Stimulated activated CD4-positive, alpha-beta T cell treated with anti-CD3 and anti-CD28 coated beads, TNF-alpha, amount 100 ng/mL, for 4 hours (primary cell): ENCODE measurements at places on chromosomes 3 and 15.

DNA sequence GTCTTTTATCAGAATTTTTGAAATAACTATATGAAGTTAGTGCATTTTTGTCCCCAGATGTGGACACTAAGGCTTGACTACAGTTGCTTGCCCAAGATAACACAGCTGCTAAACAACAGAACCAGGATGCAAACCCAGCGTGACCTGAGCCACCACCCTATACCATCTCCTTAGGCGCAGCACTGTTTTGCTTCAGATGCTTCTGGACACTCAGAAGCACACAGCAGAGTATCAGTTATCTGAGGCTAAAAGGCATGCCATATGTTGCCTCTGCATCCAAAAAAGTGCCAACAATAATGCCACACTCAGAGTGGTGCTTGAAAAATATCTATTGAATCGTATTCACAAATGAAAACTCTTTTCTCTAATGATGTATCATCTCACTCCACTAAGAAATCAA, 24.5 kb downstream of the KCNMB2 start:
- no peak for DNase-seq

DNA sequence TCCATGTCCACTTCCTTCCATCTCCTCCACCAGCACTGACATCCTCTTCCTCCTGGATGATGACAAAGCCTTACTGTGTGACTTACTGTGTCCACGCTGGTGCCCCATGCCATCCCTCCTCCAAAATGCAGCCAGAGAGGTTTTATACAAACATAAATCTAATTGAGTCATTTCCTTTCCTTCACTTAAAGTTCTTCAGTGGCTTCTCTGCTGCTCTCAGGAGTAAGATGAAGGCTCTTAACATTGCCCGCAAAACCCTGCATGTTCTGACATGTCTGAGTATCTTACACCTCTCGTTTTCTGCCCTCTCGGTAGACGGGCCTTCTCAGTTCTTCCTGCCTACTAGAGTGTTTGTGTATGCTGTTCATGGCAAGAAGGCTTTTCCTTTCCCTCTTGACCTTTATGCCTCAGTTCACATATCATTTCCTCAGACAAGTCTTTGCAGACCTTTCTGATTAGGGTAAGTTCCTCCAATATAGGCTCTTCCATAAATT, 175.5 kb downstream of the CFAP20DC start:
- DNase-seq: no peak

GRCh38 chr3:55826731-55827496, 339.8 kb upstream of the WNT5A start:
- no peak for DNase-seq

- no peak for DNase-seq
Observed at GRCh38 chr3:66991459-66991858, 6.6 kb upstream of the KBTBD8 start.

DNA sequence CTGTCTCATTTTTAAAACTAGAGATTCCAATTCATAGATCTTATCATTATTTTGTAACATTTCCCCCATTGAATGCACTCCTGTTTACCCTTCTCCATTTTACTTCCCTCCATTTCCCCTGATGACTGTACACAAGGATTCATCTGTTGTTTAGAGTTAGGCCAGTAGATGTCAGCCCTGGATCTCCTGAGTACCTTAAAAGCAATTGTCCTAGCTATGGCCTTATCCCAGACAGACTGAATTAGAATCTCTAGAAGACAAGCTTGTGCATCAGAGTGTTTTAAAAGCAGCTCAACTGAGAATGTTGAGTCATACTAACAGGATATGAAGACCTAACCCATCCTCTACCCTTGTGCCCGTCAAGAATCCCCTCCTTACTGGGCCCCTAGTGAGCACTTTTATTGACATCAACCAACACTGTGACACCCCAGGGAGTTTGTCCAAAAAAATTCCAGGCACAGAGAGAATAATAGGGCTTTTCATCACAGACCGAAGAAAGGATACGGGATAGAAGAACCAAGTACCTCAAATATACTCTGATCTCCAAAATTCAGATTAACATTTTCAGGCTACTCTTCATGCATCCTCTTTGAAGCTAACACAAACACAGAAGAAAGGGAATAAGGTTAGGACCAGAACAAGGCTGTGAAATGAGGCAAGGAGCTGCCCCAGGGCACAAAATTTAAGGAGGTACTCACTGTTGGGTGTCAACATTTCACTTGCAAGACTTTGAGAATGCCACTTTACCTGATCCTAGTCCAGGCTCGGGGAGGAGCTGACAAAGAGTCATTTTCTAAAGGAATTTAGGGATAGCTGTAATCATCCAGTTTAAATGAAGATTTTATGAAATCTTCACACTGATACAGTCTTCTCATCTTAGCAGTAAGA, 17.1 kb downstream of the ZBED2 start:
- DNase-seq: no peak

DNA sequence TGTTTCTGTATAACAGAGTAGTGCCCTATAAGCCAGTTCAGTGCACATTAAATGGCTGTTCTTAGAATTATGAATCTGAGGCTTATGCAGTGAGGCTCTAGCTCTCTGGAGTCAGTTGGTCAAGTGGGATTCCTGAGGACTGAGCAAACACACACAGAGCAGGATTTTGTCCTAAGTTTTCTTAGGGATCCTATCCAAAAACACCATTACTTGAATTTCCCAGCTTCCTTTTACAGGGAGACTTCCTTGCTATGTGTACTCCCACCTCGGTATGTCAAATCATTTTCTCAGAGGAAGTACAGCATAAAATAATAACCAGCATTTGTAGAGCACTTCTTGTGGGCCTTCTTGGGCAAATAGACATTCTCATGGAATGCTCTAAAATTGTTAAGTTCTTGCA, 63.1 kb upstream of the GOLGA6B start:
- DNase-seq: no peak

GRCh38 chr3:187098923-187099512, 40.3 kb downstream of the RPL39L start:
- DNase-seq: no peak

DNA sequence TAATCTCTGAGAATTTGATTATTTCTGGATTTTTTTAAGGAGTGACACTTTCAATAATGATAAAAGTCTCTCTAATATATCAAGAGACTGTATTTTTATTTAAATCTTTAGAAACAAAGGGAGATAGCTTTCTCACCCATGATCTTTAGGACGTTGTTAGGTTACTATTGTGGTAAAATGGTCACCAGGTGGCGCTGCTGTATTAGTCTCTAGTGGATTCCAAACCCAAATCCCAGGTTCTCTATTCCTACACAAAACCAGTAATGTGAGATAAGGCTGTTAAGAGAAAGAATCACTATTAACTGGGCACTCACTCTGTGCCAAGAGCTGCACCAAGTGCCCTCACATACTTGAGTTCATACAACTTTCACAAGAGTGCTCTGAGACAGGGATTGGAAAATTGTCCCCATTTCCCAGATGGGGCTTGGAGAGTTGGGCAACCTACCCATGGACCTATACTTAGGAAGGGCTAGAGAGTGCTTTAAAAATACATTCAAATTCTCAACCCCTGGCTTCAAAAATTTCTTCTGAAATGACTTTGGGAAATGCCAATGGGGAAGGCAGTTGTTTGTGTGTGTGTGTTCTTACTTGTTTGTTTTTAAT, 593.4 kb upstream of the TGFBR2 start:
- DNase-seq: peak; percentile 2

GRCh38 chr15:44186705-44187104, 8.4 kb downstream of the FRMD5 start:
- no peak for DNase-seq

DNA sequence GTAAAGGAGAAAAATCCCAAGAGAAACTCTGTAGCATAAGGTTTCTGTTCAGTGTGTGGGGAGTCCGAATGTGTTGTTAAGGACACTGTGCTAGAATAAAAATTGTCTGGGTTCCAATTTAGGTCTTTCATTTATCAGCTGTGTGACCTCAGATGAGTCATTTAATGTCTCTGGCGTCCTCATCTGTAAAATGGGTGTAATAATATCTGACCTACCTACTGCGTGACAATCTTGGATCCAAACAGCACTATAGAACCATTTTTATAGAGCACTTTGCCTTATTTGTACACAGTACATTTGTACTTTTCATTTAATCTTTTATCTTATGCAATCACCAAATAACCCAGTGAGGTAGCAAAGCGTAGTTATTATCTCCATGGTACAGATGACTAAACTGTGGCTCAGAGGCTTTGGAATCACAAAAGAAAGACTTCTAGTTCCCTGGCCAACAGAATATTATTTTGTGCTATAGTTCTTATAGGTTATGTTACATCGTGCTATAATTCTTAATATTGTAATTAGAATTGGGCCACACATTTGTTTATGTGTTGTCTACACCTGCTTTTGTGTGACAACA, 46.6 kb upstream of the TNIK start:
- no peak for DNase-seq

DNA sequence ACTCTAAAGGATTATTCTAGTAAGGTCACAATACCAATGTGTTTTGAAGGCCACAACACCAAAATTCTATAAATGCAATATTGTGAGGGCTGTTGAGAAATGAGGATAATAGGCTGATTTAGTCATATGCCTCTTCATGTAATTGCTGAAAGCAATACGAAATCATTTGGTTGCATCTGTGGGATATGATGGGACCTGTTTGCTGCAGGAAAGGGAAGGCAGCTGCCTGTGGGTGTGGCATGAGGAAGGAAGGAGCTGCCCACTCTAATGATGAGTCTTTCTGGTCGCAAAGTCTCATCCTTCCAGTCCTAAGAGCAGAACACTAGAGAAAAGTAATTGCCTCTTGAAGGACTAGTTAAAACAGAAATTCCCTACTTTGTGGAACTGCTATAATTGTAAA, 245.3 kb upstream of the ZPLD1 start:
- DNase-seq: no peak

GRCh38 chr3:141100531-141101320, 49.6 kb downstream of the SPSB4 start:
- DNase-seq: no peak

- no peak for DNase-seq
Observed at GRCh38 chr3:32882603-32883025, 64.8 kb downstream of the TRIM71 start.

DNA sequence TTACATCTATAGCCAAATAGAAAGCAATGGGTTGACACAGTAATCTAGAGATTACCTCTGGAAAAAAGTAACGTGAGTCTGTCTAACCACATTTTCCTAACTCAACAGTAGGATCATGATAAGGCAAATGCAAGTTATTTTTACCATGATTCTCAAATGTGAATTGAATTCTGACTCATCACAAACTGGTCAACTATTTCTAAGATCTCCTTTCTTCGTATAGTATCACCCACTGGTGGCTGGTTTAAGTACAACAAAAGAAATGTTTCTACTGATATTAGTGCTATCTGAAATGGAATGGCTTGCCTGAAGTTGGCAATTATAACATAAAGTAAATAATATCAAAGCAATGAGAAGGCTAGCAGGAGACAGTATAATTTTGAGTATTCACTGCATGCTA, 102.2 kb downstream of the ABI3BP start:
- DNase-seq: no peak

- no peak for DNase-seq
Observed at GRCh38 chr15:68348606-68349005, 71.1 kb downstream of the FEM1B start.

DNA sequence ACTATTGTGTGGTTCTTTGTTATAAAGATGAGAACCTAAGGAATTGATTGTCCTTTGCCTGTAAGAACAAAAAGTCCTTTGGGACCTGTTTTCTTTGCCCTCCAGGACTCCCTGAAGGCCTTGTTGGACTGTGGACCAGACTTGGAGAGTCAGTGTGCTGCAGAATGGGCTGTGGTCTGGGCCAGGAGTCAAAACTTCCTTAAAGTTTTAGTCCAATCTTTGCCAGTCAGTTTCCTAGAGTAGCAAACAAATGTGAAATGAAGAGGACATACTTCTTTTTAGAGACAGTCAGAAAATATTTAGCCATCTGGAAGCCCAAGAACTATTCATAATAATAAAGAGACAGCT, 45.4 kb downstream of the PDE8A start:
- DNase-seq: no peak
